ENCODE measurements at places on chromosomes 2 and 18.

DNA sequence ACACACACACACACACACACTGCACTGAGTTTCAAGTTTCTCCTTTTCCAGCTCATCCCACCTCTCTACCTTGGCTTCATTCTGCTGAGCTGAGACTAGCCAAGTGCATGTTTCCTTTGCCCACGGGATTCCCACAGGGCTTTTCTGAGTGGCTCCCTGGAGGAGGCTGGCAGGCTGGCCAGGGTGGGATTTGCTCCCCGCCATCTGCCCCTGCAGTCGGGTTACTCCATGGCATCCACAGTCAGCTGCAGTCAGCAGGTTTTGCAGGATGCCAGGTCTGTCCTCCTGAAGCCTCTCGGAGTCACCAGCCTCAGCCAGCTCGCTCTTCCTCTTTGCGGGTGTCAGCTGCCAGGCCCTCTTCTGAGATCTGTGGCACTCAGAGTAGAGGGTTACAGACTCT, 783.7 kb upstream of the SOX11 start:
- no peak for DNase-seq

- no peak for DNase-seq
Measured at GRCh38 chr18:79884294-79884962, 67.0 kb downstream of the SLC66A2 start.

DNA sequence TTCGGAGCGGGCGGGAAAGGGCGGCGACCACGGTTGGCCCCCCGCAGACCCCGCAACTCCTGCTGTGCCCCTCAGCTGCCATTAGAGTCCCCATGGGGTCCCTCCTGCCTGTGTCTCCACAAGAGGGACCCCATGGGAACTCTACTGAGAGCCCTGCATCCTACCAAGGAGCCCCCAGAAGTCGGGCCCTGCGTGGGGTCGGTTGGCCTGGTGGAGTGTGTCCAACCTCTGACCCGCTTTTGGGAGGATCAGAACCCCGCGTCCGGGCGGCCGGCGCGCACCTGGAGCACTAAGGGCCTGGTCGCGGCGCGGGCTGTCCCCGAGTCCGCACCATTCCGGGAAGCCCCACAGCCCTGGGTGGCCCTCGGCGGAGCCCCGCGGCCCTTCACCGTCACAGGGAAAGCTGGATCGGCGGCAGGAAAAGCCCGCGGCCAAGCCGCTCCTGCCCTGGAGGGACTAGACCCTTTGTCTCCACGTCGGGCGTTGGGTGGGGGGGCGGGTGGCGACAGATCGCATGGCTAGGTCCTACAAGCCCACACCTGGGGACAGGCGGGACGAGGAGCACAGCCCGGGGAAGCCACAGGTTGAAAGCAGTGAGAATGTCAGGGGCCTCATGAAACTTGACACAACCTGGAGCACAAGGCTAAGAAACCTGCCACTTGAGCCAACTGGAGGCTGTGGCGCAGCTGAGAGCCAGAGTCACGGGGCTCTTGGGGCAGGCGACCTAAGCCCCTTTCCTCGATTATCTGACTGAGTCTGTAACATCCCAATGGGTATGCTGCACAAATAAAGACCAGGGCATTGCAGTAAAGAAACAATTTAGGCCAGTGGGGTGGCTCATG, 11.2 kb upstream of the CXXC1 start:
- DNase-seq: no peak

GRCh38 chr18:45731716-45732115, 7.7 kb downstream of the SLC14A1 start:
- no peak for DNase-seq

- DNase-seq: peak; percentile 49
Measured at GRCh38 chr18:48676756-48677368, 138.0 kb downstream of the CTIF start.

- peak; percentile 94 for DNase-seq
Measured at GRCh38 chr2:24456599-24457556, 34.2 kb upstream of the NCOA1 start.

DNA sequence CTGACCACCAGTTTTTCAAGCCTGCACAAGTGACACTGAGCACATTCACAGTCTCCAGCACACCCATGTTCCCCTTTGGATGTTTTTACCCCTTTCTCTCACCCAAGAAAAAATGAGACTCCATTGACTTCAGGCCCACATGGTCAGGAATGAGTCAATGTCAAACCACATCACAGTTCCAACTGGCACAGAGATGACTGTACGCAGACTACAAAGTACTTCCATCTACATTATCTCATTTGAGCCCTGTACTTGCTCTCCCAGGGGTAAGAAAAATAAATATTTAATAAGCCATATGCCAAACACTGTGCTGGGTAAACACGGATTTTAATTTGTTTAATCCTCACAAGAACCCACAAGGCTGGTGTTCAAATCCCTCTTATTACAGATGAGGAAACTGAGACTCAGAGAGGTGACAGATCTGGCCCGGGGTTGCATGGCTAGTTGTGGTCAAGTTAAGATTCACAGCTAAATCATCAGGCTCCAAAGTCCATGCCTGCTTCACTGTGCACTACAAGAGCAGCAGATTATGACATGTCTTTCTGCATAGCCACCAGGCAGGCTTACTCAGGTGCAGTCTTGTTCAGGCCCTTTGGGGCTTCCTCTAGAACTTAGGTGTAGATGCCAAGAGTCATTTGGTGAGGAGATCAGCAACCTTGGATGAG, 106.1 kb downstream of the TXNL1 start:
- no peak for DNase-seq

- no peak for DNase-seq
Measured at GRCh38 chr2:165636959-165637358, 157.1 kb downstream of the GALNT3 start.

DNA sequence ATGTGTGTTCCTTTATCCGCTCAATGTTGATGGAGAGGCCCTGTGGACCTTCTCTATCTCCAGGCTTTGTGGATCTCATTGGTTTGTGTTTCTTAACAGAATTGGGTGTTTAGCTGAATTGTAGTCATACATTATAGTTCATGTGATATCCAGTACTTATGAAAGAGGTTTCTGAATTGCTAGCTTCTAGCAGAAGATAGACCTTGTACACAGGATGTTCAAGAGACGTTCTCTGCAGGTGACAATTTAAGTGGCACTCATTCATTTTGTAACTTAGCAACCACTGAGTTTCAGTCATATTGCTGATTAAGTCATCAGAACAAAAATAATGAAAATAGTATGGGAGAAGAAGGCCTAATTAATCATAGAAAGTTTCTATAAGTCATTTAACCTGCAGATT, 279.2 kb downstream of the ALPK2 start:
- no peak for DNase-seq

DNA sequence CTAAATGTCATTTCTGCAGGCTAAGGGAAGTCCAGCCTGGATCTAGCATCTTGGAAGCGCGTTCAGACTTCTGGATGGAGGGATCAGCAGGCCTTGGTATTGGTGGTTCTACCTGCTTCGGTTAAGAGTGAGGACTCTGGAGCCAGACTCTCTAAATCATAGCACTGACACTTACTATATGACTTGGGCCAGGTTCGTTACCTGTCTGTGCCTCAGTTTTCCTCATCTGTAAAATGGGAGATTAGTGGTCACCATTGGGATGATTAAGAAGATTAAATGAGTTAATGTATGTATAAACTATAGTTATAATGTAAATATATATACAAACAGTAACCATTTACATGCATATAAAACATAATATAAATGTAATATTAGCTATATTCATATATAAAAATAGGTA, 995 bp upstream of the ICOS start:
- DNase-seq: no peak

GRCh38 chr2:200787351-200788120, 24.2 kb upstream of the BZW1 start:
- DNase-seq: peak; percentile 54

- DNase-seq: no peak
Measured at GRCh38 chr2:80364524-80365212, 60.1 kb upstream of the LRRTM1 start.

DNA sequence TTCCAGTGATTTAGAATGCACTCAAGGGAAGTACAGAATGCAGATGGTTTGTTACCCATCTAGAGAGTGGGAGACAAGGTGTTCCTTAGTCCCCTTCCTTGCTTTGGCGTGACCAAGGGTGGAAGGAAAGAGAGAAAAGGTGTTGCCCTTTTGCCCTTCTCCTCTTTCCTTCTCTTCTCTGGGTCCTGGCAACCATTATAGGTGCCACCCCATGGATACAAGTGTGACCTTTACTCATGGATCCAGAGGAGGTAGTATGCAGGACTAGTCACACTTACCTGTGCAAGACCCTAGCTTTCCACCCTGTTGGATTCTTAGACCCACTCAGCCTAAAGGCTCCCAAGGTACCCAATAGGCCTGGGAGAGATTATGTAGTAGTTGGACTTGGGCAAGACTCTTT, 11.6 kb upstream of the RBFA start:
- DNase-seq: no peak
